NT2/D1 (cell line): ENCODE measurements at places on chromosomes 16 and 17.

DNA sequence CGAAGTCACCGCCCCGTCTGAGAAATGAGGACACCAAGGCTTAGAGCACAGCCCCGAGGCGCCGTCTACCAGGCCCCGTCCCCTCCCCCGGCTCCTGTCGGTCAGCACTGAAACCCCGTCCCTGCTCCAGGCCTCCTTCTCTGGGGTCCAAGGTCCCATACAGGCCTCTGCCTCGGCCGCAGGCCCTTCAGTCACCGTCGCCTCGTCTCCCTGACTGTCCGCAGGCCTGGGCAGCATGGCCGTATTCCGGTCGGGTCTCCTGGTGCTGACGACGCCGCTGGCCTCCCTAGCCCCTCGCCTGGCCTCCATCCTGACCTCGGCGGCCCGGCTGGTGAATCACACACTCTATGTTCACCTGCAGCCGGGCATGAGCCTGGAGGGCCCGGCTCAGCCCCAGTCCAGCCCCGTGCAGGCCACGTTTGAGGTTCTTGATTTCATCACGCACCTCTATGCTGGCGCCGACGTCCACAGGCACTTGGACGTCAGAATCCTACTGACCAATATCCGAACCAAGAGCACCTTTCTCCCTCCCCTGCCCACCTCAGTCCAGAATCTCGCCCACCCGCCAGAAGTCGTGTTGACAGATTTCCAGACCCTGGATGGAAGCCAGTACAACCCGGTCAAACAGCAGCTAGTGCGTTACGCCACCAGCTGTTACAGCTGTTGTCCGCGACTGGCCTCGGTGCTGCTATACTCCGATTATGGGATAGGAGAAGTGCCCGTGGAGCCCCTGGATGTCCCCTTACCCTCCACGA, 617 bp downstream of the COASY start:
- DNase-seq = no peak

DNA sequence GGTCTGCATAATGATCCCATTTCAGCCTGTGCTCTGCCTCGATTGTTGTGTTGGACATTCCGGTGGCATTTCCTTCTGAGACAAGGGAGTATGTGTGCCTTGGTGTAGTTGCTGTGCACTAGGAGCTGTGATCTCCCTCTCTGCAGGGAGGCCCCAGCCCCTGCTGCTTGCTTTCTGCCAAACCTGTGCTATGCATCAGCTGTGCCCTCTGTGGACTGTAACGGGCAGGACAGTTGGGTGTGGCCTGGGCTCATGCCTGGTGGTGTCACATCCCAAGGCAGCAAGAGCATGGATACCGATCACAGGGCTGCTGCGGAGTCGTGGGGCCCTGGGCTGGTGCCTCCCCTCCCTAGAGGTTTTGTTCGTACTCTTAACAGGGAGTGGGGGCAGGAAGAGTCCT, 3.8 kb upstream of the JPT2 start:
- DNase-seq = no peak

DNA sequence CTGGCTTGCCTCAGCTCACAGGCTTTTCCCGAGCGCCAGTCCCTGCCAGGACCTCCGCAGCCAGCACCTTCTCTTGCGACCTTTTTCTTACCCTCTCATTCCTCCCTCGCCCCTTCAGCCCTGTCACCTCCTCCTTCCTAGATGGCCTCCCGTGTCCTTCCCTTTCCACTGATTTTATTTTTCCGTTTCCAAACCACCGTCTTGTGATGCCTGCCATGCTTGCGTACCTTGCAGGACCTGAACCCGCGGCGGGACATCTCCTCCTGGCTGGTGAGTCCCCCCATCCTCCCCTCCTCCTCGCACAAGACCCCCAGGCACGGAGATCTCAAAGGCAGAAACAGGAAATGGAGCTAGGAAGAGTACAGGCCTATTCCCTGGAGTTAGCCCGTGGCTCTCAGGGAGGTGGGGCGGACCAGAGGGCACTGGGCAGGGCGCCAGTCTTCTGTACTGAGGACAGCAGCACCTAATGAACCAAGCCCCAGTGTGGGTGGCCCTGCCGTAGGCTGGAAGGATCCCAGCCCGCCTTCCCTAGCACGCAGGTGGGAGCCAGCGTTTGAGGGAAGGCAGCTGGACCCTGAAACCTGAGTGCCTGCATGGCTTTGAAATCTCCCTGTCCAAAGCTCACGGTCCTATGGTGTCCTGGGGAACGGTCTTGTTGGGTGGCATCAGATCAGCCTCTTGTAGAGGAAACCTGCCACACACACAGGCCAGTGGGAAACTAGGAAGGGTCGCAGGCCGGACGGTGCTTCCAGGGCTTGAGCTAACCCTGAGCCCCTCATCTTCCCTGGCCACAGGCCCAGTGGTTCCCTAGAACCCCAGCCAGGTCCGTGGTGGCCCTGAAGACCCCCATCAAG, 612 bp downstream of the CISD3 start:
- no peak for DNase-seq

DNA sequence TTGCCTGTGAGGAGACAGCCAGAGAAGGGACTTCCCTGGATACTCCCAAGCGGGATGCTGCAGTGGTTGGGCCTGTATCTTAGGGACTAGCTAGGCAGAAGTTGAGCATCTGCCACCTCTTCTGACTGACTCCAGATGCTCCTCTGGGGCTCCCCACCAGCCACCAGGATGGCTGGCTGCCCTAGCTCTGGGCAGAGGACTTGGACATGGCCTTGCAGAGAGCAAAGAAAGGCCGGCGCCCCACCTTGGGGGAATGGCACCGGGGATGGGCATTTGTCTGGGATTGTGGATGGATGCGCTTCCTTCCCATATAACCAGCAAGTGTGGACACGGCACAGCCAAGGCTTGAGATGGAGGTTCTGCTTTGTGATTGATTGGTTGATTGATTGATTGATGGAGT, 69.0 kb downstream of the OR1D5 start:
- no peak for DNase-seq

DNA sequence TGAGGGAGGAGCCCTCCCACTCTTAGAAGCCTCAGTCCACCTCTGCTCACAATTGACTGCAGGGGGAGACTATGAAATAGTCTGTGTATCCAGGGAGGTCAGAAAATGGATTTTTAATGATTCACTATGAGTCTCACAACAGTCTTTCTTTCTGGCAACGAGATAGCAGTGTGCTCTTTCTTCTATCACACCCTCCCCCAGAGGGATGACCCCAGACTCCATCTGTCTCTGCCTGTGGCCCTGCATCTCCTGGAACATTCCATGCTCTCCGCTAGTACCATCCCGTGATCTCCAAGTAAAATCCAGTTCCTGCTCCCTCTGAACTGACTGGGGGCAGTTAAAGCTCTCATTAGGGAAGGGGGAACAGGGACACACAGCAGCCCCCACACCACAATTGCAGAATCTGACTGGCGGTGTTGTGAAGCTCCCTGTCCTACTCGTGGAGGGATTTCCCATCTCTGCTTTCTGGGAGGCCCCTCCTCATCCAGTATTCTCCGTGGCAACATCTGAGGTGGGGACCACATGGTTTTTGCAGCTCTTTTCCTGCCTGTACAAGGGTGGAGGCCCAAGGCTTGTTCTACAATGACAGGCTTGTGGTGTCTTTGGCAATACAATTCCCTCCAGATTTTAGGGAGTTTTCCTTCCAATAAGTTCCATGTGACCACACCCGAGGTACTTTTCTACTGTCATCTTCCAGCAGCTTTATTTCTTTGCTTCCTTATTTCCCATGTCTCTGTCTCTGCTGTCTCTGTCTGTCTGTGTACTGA, 19.4 kb downstream of the NATD1 start:
- no peak for DNase-seq
